SW480 (cell line): ENCODE measurements at places on chromosomes 16 and 17.

GRCh38 chr16:86823888-86824671, 245.7 kb downstream of the FOXL1 start:
- DNase-seq, result peak; percentile 64

GRCh38 chr17:49616601-49617131, 41.0 kb downstream of the NXPH3 start:
- DNase-seq, result no peak

DNA sequence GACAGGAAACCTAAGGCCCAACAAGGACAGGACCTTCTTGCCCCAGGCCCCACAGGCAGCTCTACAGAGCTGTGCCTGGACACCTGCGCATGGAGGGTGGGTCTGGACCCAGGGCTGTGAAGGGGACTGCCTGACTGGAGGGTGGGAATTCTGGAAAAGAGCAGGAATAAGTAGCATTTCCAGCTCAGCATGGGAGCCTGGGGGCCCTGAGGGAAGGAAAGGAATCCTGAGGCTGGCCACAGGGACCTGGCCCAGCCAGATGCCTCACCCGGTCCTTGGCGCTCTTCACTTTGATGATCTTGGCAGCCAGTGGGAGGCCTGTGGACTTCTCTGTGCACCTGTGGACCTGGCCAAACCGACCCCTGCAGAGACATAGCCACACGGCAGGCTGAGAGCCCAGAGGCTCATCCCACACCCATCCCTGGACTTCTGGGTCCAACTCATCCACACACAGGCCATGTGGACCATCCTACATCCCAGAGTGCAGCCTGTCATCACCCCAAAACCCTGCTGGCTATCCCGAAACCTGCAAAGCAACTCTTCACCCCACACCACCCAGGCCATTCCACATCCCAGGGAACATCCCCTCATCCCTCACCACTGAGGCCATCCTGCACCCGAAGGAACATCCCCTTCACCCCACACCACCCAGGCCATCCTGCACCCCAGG, 18.7 kb downstream of the MYLK3 start:
- no peak for DNase-seq

- DNase-seq, result no peak
Measured at GRCh38 chr16:67263201-67263600, 14.4 kb downstream of the SLC9A5 start.

- DNase-seq, result no peak
Measured at GRCh38 chr17:79835470-79835899, 3.8 kb downstream of the CBX4 start.

DNA sequence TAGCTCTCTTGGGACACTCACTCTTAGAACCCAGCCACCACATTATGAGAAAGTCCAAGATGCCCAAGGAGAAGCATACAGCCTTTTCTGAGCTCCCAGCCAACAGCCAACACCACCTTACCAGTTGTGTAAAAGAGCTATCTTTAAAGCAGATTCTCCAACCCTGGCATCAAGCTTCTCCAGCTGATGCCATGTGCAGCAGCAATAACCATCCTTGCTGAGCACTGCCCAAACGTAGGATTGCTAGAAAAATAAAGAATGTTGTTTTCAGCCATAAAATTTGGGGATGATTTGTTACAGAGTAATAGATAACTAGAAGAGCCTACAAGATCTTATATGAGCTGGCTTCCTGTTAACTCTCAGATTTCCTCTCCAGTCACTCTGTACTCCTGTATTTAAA, 443.7 kb upstream of the DYNLRB2 start:
- DNase-seq, result no peak

GRCh38 chr16:11392041-11392581, 46.9 kb downstream of the RMI2 start:
- no peak for DNase-seq

GRCh38 chr17:1730326-1731193, 6.1 kb downstream of the WDR81 start:
- peak; percentile 42 for DNase-seq

GRCh38 chr17:11622492-11622891, 24.2 kb downstream of the DNAH9 start:
- no peak for DNase-seq

GRCh38 chr17:79633993-79634813, 23.4 kb upstream of the RBFOX3 start:
- DNase-seq, result no peak

DNA sequence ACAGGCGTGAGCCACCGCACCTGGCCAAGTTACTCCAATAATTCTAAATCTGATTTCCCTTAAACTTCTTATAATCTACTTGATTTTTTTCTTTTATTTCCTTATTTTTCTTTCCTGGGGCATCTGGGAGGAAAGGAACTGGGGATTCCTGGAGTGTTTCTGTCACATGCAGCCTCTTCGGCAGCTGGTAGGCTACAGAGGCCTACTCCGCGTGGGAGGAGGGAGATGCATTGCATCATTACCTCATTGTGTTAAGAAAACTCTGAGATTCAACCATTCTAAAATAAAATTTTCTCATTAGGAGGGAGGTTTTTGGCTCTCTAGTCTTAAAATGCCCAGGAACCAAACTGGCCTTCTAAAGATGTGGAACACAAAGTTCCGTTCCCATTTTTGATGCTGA, 64.0 kb downstream of the SOX9 start:
- DNase-seq, result no peak

DNA sequence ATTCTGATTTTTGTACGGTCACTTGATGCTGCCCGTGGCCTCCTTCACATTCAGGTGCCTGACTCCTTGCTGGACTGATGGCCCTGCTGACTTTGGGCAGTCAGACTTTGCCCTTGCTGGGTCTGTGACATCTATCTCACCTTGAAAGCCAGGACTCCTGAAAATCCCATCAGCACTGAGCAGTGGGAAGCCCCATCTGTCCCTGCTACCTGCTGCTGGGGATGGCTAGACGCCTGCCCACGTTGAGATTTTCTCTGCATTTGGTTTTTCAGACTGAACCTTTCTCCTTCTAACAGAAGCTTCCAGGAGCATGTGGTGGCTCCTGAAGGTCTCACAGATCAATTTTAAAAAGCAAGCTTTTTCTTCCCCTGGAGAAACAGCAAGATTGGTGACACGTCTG, 10.2 kb upstream of the ZNF18 start:
- no peak for DNase-seq

GRCh38 chr16:24999856-25000461, 15.2 kb downstream of the ARHGAP17 start:
- DNase-seq, result no peak

DNA sequence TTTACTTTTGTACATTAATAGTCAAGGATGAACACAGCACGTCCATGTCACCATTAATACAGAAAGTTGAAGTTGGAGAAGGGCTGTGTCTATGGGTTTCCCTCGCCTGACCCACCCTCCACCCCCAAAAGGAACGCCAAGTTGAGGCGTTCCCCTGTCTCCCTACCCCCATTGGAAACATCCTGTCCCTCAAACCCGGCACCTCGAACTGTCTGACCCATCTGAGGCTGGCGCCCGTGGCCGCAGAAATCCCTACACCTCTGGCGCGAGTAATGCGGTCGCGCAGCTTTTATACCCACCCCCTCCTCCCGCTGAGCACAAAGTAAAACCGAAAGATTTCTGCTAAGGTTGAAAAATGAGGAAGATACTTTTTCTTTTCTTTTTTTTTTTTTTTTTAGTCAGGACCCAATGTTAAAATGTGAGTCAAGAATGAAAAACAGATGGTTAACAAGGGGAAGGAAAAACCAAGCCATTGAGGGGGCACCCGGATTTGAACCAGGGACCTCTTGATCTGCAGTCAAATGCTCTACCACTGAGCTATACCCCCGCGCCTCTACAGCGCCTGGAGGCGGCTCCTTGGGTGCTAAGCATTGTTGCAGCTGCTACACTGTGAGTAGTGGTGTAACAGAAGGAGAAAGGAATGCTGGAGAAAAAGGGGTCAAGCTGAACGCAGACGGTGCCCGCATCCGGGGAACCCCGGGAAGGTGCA, 887 bp upstream of the LASP1 start:
- DNase-seq, result peak; percentile 89

- no peak for DNase-seq
Measured at GRCh38 chr17:83065660-83066542, 13.5 kb upstream of the METRNL start.
